Mucosa of gallbladder (tissue), 1 donor: ENCODE measurements at places on chromosomes 7 and 10. TPM values are rescaled to one million over a fixed set of nuclear protein-coding genes. Genes with fewer than 3 reads are reported as not detected.

GRCh38 chr7:26187380-26188205 lies 13.0 kb downstream of the HNRNPA2B1 start:
- DNase-seq = no peak

The RNF133 gene
- 1.4 TPM for total RNA-seq

DNA sequence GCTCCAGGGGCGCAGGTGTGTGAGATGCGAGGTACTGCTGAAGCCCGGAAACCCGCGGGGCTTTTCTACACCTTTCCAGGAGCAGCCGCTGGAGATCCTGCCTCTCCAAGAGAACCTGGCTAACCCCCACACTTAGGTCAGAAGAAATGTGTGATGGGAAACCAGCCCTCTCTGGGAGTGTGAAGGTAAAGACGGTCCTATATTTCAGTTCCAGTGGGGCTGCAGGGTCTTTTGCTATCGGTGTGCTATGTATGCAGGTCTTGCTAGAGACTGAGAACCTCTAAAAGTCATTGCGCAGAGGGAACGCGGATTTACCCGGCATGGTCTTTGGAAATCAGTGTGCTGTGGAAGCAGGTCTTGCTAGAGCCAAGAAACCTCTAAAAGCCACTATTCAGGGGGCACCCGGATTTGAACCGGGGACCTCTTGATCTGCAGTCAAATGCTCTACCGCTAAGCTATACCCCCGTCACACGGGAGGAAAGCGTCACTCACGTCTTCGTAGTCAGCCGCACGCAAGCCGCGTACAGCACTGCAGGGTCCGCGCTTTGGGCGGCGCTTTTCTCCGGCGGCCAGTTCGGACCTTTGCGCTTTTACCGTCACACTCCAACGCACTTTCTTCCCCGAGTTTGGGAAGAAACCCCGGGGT lies 46.0 kb downstream of the ZNF777 start:
- peak; percentile 48 for DNase-seq

DNA sequence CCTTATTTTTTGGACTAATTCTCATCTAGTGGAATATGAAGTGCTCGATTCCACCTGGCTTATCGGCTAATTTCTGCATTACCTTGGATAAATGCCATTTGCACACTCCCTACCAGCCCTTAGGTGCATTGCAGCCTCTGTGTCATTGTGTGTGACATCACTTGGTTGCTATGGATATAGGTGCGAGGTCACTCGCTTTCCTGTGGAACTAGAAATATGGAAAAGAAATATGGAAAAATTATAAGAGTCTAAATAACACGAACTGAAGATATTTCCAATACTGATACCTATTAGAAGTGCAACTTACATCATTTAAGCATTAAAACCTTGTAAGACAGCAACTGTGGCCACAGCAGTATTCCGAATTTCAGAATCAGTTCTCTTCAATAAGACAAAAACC lies 2.0 kb downstream of the YWHAG start:
- peak; percentile 36 for DNase-seq

DNA sequence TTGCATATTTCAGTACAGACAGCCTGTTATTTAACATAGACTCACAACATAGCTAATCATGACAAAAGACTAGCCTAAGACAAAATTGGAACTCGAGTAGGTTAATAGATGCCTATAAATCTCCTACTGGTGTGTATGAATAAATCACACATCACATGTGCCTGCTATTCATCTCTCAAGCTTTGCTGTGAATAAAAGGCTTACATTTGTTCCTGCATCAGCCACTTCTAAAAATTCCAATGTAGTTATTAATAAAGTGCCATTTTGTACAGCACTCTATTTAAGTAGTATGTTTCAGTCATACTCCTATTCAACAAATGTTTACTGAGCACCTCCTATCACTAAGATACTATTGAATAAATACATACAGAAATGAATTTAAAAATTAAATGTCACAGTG lies 486.3 kb downstream of the NRG3 start:
- DNase-seq = no peak

- DNase-seq = no peak
These were observed 29.4 kb upstream of the ABLIM1 start for GRCh38 chr10:114687459-114687858.

DNA sequence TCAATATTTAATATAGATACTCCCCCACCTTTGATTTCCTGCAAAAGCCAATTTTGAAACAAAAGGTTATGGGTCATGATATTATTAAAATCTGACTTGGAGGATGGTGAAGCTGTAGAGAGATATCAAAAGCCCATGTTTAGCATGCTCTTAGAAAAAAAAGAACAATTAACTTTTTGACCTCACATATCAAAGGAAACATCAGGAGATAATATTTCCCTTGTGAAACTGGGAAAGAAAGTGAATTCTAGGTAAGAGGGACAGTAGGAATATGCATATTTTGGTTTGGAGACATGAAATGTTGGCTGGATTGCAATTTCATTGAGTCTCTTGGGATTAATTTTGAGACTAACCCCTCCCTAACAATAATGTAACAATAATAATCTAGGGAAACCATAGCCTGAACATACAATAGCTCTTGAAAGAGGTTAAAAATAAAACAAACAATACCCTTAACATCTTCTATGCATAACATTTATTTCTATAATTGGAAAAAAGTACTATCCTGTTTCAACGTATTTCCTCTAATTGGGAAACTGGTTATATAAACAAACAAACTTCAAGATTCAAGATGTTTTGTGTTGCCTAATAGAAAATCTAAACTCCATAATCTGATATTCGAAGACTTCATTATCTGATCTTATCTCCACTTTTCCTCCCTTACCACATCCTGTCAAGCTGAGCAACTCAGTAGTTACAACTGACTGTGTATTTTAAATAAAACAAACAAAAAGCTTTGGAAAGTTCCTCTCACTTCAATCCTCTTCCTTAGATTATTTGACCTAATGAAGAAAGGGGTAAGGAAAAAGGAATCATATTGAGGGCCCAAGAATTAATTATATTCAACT lies 14.8 kb downstream of the TMEM26 start:
- no peak for DNase-seq

DNA sequence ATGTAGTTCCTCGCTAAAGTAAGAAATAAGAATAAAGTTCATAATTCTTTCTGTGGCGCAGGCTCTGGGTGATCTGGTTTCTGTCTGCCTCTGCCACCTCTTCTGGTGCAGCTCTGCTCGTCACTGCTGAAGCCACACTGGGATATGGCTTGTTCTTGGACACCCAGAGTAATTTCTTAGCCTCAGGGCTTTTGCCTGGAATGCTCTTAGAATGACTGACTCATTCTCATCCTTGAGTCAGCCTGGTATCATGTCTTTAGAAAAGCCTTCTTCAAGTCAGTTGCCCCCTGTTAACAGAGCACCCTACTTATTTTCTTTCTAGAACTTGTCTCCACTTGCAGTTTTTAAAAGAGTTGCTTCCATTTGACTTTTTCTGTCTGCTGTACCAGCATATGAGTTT lies 2.0 kb downstream of the ZSCAN25 start:
- DNase-seq = peak; percentile 3

DNA sequence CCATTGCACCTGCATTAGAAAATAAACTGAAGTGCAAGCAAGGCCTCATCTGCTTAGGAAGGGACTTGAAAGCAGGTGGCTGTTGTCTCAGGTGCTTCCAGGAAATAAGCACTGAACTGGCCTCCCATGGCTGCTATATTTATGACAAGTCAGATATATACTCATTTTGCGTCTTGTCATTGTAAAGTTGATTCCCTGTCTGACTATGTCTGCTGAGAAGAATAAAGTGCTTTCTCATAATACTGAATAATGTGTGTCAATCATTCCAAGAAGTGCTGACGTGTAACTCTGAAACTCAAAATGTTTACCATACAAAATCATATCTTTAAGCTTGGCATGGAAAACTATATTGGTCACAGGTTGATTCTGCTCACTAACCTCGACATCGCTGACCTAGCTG lies 44.9 kb upstream of the SVOPL start:
- no peak for DNase-seq

- DNase-seq = no peak
These were observed 376.5 kb upstream of the PRKCQ start for GRCh38 chr10:6956562-6956961.

DNA sequence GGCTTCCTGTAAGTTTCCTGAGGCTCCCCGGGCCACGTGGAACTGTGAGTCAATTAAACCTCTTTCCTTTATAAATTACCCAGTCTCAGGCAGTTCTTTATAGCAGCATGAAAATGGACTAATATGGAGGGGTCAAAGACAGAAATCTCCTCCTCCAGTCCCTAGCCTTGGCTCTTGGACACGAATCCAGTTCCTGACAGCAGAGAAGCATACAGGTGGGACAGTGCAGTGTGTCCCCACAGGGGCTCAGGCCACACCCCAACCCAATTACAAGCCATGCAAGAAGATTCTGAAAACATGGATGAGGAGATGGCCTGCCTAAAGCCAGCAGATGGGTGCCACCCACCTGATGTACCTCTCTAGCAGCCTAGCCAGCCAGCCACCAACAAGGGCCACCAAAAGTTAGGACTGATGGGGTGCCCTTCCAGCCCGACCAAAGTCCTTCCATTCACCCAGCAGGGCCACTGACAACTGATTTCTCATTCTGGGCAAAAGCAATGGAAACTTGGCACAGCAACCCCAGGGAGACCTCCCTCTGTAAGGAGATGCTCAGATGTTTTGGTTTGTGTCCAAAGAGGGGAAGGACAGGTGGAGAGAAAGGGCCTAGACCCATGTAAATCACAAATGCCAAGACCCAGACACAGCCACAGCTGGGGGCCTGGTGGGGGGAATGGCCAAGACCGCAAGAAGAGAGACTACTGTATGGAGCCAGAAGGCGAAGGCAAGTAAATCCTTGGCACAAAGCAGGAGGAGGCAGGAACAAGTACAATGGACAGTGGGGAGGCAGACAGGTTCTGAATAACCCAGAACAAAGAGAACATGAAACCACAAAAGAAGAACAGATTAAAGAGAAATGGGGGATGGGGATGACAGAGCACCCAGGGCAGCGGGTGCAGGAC lies 13.6 kb downstream of the GPRIN2 start:
- no peak for DNase-seq

The UCMA gene
- not detected for total RNA-seq

The C10orf90 gene
- total RNA-seq = 0.20 TPM

- DNase-seq = no peak
These were observed 118.8 kb downstream of the NRP1 start for GRCh38 chr10:33215635-33216034.

The REEP3 gene
- 53.4 TPM for total RNA-seq

DNA sequence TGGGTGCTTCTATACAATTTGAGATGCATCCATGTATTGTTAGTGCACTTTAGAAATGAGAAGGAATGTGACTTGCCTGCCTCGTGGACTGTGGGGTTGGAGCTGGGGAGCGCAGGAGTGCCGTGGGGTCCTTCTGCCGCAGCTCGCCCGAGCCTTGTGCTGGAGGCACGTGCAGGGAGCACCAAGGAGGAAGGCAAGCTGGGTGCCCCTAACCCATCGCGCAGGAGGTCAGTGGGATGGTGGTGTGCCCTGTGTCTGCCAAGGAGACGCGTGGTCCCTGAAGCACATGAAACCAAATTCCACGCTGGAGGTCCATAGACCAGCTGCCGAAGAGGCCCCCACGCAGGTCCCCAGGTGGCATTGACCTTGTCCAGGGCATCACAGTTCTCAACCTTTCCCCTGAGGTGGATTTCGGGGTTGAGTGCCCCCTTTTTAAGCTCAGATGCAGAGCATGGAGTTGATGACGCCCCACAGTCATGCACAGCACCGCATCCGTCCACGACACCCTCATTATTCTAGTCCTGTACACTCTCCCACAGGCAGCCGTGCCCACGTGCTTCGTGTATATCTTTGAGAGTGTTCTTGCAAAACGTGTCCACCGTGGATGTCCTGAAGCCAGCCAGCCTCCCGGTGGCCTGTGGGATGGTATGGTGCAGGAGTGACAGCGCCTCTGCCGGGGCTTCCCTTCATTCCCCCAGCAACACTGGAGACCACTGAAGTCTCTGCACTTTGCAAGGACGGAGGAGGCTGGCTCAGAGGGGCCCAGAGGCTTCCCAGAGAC lies 35.5 kb downstream of the FKBP6 start:
- no peak for DNase-seq

The SPDYE2 gene
- not detected for total RNA-seq

GRCh38 chr7:89731751-89732445 lies 422.4 kb upstream of the STEAP1 start:
- no peak for DNase-seq

DNA sequence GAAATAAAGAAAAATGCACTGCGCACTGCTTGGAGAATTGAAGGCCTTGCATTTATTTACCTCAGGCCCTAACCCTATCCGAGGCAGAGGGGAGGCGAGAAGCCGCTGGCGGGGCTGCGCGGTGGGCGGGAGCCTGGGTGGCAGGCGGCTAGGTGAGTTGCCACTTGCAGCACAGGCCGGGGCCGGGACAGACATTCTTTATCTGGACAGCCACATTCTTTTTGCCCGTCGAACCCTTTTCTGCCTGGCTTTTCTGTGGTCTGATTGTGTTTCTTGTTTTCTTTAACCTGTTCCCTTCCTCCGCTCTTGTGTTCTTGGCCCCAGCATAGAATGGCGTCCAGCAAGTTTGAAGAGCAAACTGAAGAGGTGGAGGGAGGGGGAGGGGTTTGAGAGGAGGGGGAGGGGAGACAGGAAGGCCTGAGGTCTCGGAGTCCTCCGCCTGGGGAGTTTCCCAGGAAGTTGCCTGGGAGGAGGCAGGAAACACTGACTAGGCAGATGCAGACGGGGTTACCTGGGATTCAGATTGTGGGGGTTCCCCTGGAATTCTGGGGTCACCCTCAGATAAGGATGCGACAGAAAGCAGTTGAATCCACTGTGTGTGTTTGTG lies 5.1 kb downstream of the SHH start:
- no peak for DNase-seq

The PRPS1L1 gene
- not detected for total RNA-seq
